ENCODE measurements at places on chromosomes 3 and 15.

DNA sequence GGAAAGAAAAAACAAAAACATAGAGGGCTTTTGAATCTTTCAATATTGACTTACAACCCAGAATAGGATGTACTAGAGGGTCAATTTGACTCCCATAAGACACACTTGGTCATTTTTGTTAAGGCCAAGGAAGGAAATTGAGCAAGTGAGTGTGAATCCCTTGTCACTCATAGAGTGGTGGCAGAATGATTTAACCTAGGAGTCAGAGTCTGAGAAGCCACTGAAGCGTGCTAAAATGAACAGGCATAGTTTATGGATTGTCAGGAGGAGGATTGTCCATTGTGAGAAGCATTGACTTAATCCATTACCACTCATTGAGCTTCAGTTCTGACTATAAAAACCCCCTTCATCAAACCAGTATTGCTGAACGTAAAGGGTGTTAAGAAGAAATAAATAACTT, 8.2 kb upstream of the GCSAM start:
- no peak for DNase-seq

DNA sequence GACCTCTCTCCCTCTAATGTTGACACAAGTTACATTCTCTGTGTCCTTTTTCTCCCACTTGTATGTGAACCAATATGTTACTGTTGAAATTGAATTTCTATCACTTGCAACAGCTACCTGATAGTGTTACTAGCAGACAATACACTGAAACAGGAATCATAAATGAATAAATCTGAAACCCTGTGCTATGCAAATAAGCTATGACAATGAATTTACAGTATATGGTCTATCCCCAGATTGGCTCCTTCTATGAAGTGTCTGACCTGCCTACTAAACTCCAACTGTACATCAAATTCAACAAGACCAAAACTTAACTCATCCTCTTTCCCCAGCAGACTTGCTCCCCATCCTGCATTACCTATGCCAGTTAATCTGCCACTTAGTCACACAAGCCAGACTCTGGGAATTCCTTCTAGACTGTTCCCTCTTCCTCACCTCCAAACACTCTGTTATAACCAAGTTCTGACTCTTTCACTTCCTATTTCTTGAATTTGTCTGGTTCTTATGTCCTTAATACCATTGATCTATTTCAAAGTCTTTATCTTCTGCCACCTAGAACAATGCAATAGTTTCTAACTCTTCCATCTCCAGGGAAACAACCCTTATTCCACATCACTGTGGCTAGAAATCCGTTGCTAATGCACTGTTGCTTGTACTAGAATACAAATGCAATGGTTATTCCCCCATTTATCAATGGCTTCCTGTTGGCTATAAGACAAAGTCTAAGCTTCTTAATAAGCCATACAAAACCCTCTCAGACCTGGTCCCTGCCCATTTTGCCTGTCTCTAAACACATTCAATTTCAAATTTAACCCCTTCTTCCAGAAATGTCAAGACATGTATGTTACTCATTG, 13.4 kb upstream of the ZNF639 start:
- no peak for DNase-seq

GRCh38 chr3:25566358-25566920, 98.3 kb downstream of the TOP2B start:
- DNase-seq: no peak

GRCh38 chr3:114299941-114300624, 6.3 kb downstream of the TIGIT start:
- no peak for DNase-seq

GRCh38 chr3:122948408-122948807, 79.2 kb downstream of the SEMA5B start:
- no peak for DNase-seq

- no peak for DNase-seq
These were observed 51.3 kb downstream of the MYLK start for GRCh38 chr3:123832692-123833397.

DNA sequence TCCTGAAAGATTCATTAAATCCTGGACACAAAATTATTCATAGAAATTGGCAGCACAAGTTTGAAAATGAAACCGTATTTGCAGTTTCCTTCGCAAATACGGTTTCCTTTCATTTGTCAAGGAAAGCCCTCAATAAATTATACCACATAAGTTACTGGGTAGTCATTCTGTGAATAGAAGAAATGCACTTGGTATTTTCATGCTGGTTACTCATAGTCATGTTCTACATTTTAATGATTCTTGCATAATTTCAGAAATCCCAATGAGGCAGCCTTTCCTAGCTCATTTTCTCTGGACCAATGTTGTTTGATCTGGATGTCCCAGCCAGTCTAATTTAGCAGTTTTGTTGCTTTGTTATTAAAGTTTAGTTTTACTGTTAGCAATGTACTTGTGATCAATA, 43.2 kb downstream of the MINAR1 start:
- no peak for DNase-seq

DNA sequence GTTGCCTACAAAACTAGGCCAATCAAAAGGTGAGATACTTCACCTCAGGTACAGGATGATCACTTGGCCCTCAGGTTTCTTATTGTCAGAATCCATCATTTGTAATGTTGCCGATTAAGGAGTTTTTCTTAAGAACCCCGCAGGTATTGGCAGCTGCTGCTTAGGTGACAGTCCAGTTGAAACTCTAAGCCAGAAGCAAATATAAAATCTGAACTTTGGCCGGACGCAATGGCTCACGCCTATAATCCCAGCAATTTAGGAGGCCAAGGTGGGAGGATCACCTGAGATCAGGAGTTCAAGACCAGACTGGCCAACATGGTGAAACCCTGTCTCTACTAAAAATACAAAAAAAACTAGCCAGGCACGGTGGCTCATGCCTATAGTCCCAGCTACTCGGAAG, 43.1 kb upstream of the SNTN start:
- DNase-seq: no peak

DNA sequence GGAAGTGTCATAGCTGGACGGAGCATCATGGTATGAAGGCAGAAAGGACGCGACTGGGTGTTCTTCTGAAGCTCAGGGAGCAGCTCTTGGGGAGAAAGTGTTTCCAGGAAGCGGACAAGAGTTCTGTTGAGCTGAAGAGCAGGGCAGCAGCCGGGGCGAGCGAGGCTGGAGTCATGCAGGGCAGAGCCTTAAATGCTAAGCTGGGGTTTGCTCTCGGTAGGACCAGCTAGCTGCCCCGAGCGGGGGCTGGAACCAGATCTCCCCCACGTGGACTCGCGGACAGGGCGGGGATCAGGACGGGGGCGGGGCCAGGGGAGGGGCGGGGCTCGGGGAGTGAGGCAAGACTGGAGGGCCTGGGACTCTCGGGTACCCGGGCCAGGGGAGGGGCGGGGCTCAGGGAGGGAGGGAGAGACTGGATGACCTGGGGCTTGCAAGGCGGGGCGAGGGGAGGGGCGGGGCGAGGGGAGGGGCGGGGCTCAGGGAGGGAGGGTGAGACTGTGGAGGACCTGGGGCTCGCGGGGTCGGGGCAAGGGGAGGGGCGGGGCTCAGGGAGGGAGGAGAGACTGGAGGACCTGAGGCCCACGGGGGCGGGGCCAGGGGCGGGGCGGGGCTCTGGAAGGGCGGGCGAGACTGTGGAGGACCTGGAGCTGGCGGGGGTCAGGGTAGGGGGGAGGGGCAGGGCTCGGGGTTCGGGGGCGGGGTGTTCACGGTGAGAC, 461 bp upstream of the FAH start:
- peak; percentile 63 for DNase-seq

DNA sequence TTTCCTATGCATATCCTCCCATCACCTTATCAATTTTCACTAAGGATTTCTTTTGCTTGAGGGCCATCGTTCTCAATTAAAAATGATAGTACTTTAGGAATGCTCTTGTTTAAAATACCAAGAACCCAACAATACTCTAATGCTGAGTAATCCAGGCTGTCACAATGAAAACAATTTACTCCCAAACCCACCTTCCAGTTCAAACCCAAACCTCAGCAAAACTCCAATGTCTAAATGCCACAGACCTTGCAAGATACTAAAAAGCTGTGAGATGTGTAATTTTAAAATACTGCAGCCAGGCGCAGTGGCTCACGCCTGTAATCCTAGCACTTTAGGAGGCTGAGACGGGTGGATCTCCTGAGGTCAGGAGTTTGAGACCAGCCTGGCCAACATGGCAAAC, 889.8 kb downstream of the ROBO1 start:
- DNase-seq: no peak

- no peak for DNase-seq
These were observed 72.3 kb upstream of the TSPAN3 start for GRCh38 chr15:77143191-77143590.

GRCh38 chr15:99983171-99983885, 250.1 kb upstream of the LYSMD4 start:
- DNase-seq: peak; percentile 72

- DNase-seq: no peak
These were observed 138.3 kb downstream of the LRIG1 start for GRCh38 chr3:66362541-66362941.

DNA sequence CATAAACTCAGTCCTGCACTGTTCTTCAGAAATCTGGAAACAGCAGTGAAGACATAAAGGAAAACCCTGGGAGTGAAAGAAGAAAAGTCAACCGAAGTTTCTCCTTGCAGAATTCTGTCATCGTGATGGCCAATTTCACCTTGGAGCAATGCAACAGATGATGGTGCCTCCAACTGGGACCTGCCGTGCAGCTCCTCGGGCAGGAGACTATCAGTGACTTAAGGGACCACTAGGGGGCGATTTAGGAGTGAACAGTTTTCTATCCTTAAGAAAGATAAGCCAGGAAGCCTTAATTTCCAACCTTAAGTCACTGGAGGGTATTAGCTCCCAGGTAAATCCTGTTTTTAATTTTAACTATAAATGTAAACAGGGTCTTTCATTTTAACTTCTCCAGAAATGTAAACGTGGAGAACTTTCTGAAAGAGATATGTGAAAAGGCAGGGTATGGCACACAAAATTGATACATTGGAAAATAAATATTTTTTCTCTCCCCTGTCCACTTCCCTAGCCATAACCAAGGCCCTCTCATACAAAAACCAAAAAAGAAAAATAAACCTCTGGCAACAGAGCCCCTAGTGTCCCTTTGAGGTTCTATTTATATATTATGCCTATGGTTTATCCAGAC, 116.3 kb downstream of the PDZRN3 start:
- peak; percentile 37 for DNase-seq

DNA sequence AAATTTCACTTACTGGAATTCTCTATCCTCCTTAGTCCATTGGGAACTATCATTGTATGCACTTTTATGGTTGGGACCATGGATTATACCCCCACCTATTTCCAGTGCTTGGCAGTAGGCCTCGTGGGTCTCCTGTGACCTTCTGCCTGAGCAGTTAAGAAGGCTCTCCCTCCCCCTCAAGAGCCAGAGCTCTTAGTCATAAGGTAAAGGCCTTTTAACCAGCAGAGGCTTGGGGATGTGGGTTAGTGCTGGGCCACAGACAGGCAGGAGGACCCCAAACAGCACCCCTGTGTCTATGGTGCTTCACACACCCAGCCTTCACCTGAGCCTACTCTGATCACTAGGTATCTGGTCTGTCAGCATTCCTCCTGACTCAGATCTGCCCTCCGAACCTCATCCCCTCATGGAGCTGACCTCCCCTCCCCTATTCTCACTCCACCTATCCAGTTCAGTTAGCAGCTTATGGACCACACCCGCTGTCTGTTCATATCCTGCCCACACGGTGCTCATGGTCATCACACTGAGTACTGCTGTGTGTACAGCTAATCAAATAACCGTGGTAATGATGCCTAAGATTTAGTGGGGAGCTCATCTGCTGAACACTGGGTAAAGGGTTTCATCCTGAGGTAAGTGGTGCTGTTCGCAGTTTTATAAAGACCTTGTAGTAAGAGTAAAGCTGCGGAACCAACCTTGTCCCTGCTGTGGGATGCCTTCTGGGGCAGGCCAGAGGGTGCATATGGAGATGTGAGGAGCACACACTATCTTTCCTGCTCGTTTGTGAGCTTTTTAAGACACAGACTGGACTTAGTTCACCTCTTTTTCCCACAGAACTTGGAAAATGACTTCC, 40.9 kb downstream of the KLHL18 start:
- DNase-seq: no peak

GRCh38 chr3:2657971-2658370, 452.2 kb downstream of the IL5RA start:
- no peak for DNase-seq

DNA sequence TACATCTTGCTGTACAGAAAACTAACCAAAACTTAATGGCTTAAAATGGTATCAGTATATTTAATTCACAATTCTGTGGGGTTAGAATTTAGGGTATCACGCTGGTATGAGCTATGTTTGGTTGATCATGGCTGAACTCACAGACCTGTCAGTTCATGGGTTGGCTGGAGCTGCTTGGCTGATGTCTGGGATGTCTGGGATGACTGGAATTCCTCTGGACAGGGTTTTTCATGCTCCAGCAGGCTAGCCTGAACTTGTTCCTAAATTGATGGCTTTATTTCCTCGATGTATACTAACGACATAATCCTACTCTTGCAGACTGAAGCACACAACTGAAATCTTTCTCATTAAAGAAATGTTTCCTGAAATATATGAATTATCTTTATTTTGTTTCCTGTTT, 338.9 kb upstream of the GBE1 start:
- no peak for DNase-seq

DNA sequence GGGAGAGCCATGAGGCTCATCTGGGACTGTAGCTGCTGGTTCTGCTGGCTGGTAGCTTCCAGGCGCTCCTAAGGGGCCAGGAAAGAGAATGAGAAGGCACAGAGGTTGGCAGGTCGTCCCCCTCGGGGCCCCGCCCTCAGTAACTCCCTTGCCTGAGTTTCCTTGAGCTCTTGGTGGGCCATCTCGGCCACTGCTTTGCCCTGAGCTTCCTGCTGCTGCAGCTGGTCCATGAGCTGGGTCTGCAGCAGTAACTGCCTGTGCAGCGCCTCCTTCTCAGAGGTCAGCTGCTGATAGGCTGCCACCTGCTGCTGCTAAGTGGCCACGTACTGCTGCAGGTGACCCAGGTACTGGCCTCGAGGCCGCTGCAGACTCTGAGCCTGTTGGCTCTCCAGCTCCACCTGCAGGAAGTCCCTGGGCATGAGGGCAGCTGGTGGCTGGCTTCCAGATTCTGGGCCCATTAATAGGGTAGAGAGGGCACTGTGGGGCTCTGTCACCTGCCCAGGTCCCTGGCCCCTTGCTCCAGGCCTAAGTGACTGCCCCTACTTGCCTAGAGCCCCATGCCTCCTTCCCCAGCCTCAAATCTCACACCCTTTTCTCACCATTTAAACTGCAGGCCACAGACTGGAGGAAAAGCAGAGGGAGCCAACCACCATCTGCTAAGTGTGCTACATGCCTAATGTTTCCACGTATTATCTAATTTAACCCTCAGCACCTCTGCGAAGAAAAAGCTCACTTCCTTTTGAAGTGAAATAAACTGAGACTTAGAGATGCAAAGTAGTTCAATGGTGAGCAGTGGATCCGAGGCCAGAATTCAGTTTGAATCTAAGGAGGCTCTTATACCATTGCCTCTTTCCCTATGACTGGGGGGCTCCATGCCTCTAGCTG, 10.8 kb upstream of the VPS33B start:
- DNase-seq: peak; percentile 14

GRCh38 chr3:98540346-98540745, 8.6 kb downstream of the GPR15 start:
- DNase-seq: no peak

All from right kidney (tissue), 9 donors.